ENCODE measurements at places on chromosomes 4 and X.
A peak's percentile ranks its signal among the peaks of the same experiment; 100 is the strongest.

GRCh38 chrX:11908371-11908770 is 150.3 kb downstream of the MSL3 start:
- no peak for DNase-seq

DNA sequence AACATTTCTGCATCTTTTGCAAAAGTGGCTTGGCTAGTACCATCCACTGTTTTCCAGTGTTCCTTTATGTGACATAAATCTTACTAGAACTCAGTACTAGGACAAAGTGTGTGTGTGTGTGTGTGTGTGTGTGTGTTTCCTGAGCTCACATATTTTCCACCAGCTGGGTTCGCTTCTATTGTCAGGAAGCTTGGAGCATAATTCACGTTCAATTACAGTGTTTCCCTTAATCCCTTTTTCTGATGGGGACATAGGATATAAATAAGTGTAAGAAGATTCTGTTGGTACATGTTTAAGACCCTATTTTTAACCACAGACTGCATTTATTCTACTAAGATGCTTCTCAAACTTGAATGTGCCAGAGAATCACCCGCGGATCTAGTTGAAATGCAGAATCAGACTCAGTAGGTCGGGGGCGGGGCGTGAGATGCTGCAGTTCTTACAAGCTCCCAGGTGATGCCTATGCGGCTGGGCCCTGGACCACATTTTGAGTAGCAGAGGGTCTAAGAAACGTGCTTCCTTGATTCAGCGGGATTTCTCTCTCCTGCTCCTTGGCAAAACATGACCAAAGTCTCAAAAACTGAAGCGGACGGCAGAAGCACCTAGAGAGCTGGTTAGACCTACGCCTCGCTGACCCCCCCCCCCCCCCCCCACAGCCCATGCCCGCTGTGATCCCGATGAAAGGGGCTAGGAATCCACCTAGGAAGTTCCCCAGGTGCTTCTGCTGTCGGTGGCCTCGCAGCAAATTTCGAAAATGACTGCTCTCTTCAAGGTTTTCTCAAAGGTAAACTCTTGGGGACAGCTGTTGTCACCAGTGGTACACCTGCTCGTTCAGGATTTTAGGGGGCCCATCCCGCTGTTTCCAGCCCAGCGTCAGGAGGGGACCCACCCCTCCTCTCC is 797 bp downstream of the CD99L2 start:
- no peak for DNase-seq

- DNase-seq = peak; percentile 4
Observed at GRCh38 chr4:52157641-52158316, 106.7 kb downstream of the SPATA18 start.

GRCh38 chr4:173528378-173529321 is 1.4 kb downstream of the HAND2 start:
- no peak for DNase-seq

GRCh38 chr4:11098461-11098860 is 330.2 kb downstream of the HS3ST1 start:
- DNase-seq = no peak

GRCh38 chr4:47068986-47069385 is 37.6 kb downstream of the GABRB1 start:
- DNase-seq = no peak

DNA sequence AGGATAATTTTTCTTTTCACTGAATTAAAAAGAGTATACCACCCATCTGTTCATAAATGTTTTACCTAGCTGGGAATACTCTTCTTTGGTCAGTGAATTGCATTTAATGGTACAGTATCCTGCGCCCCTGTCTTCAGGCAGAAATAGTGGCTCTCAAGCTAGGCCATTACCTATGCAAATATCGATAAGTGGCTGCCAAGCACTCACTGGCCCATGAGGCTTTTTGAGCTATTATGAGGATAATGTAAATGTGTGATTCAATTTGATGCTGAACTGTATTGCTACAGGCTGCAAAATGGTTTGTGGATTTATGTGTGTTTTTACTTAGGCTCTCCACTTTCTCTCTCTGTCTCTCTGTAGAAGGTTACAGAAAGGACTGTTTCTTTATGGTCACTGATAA is 30.1 kb upstream of the MTMR1 start:
- DNase-seq = no peak

DNA sequence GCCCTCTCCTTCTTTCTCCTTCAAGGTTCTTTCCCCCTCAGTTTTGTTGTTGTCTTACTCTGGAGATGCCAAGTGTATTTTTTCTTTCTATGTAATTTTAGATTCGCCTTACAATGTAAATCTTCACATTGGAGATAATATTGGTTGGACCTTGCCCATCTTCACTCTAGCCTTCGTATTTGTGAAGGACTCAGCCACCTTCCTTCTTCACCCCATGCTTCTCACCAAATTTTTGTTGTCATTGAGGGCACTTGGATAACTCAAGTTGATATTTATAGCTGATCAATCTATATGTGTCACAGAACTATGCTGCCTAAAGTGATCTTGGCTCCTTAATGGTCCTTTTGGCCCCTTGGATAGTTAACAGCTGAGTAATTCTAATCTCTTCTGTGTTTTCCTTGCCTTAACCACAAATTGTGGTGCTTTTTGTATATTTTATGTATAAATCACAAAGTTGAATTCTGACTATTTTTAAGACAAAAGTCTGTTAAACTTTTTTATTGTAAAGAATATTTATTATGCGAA is 6.5 kb downstream of the SPRY1 start:
- DNase-seq = no peak

DNA sequence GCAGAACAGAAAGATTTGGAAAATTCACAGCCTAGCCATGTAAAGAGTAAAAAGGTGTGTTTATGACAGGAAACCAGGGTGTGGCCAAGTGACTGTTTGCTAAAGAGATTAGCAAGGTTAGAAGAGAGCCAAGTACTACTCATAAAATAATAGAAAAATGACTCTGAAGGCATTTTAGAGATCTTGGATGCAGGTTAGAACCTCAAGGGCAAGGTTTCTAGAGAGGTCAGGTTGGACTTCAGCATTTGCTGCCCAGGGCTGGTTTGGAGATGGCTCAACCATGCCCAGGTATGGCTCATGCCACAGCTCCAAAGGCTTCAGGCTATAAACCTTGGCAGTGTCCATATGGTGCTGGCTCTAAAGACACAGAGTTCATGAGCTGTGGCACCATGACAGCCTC is 40.6 kb upstream of the ADGRA3 start:
- no peak for DNase-seq

DNA sequence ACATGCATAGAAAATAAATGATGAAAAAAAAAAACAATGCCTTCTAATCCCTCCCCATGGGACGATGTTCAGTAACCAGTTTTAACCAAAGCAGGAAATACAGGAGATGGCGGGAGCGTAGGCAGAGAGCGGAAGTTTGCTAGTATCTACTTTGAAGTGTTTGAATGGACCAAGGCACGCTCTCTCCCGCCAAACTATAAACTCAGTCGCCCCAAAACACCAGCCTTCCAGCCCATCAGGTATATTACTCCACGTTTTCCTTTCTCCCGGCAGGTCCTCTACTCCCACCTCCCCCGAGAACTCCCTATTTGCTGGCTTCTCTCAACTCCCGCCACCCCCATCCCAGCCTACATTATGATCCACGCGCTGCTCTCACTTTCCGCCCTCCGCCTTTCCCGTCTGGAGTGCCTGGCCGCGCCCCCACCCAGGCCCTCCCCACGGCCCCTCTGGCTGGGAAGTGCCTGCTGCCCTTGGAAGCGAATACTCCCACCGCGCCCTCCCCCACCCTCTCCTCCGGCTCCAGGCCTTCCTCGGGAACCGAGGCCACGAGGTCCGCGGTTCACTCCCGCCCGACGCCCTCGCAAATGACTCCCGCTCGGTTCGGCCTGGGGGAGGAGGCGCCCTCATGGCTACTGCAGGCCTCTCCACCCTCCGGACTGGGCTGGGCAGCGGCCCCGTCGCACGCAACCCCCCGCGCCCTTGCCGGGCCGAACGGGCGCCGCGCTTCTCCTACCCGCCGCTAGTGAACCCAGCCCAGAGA is 723 bp downstream of the DHX15 start:
- DNase-seq = no peak

DNA sequence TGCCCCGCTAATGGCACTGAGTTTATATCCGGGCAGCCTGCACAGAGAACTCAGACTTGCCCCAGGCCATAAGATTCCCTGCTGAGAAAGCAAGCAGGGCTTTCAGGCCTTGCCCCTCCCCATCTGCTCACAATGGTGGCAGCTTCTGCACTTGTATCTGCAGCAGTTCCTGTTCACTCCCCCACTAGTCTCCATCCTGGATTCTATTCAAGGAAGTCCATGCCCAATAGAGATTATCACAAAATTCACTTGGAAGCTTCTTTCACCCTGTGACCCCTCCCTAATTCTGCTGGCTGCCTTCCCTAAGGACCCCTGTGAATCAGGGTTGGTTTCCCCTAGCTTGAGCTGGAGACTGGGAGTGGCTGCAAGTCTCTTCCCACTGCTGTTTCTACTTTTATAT is 34.5 kb upstream of the UCP1 start:
- DNase-seq = no peak

GRCh38 chr4:148094149-148094548 is 348.1 kb downstream of the NR3C2 start:
- no peak for DNase-seq

GRCh38 chr4:140163029-140163810 is 9.2 kb upstream of the MAML3 start:
- no peak for DNase-seq

DNA sequence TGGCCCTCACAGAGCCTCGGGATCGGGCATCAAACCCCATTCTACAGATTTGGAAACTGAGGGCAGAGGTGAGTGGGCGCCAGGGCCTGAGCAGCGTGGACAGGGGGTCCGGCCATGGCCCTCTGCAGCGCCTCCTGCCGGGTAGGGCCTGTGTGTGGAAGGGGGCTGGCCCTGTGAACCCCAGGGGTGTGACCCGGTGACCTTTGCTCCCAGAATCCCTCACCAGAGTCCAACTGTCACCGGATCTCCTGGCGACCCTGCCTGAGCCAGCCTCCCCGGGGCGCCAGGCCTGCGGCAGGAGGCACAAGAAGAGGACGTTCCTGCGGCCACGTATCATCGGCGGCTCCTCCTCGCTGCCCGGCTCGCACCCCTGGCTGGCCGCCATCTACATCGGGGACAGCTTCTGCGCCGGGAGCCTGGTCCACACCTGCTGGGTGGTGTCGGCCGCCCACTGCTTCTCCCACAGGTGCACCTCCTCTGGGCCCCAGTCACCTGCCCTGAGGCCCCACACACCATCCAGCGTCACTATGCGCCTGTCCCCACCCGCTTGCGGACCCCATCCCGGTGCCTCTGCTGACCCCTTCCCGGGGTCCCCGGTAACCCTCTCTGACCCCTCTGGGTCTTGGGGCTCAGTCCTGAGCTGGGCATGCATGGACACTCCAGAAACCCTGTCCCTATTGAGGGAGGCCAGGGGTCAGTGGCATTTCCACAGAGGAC is 4.2 kb downstream of the HGFAC start:
- no peak for DNase-seq

DNA sequence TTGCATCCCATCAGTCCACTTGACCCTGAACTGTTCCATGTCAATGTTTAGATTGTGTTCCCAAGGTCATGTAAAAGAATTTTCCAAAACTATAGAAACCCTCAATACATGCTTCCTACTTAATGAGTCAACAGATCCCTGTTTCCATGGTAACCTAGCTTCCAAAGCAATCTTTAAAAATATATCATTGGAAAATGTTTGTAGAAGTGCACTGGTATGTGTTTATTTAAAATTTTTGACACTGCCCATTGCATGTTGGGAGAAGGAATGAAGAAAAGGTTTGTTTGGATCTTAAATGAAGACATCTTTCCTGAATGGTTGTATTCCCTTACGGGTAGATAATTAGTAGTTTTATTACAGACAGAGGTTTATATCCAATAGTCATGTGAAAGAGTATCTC is 345.3 kb downstream of the GABRG1 start:
- no peak for DNase-seq

GRCh38 chr4:113662581-113662980 is 99.0 kb downstream of the CAMK2D start:
- DNase-seq = no peak

GRCh38 chr4:28682847-28683246 is 1822.2 kb downstream of the STIM2 start:
- no peak for DNase-seq

Measured in cortex of kidney (tissue), 1 donor.